ENCODE measurements at places on chromosomes 6 and 20.

- no peak for DNase-seq
These were observed 897 bp downstream of the CD2AP start for GRCh38 chr6:47478233-47479139.

DNA sequence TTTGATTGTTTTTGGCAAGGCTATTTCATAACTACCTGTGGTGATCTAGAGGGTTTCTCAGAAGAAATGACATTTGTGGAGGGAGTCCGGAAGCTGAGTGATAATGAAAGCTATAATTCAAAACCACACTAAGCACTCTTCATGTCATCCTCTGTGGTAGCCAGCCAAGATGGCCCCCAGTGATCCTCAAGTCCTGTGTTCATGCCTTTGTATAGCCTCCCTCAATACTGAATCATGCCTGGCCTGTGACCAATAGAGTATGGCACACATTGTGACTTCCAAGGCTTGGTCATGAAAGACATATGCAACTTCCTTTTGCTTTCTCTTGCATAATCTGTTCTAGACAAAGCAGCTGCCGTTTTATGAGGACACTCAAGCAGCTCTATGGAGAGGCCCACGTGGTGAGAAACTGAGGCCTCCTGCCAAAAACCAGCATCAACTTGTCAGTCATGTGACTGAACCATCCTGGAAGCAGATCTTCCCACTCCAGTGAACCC, 12.8 kb upstream of the DNAAF9 start:
- DNase-seq, result no peak

DNA sequence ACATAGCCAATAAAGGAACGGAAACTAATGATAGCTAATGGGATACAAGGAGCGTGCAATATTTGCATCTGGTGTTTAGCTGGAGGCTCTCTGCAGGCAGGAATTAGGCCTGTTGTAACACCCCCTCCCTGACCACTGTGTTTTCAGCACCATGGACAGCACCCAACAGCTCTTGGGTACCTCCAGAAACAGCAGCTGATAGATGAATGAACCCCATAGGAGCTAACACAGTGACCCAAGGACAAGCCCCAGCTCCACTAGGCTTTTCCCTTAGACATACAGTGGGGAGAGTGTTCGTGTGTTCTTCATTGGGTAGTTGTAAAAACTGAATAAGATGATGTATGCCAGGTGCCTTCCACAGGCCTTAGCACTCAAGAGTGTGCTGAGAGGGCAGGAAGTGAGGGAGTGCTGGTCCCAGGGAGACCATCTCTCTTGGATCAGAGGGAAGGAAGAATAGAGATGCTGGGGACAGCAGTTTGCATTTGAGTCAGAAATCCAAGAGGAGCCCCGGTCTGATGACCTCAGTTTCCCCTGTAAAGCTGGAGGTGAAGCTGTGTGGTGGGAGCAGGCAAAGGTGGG, 161.3 kb downstream of the PHACTR3 start:
- DNase-seq, result no peak

DNA sequence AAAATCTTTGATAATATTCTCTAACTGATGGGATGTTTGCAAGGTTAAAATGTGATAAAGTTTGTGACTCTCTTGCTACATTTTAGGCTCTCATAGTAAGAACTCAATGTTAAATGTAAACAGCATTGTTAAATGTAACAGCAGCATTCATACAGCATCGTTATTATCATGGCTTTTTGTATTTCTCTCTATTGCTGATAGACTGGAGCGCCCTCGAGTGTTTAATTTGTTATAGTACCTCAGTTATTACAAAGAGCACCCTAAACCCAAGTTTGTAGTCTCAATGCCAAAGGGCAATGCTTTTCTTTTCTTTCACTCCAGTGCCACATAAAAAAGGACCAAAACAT, 14.9 kb upstream of the TTPAL start:
- no peak for DNase-seq

DNA sequence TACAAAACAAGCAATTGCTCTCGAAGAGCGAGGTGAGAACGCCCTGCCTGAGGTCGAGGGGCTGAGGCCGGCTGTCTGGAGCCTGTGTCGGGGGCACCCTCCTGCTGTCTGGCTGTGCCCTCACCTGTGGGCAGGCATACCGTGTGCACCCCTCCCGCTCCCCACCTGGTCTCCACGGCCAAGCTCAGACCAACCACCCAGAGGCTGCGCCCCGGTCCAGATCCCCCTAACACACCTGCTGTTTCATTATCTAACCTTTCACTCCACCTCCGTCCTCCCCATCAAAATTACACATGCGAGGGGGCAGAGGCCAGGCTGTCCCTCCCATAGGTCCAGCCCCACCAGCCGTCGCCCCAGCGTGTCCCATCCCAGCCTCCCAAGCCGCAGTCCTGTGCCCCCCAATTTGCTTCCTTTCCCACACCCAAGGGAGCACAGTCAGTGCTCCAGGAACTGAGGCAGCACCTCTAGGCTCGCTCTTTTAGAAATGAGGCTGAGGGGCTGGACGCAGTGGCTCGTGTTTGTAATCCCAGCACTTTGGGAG, 35.2 kb downstream of the NTSR1 start:
- DNase-seq, result no peak

- DNase-seq, result peak; percentile 72
These were observed 31.9 kb downstream of the NTSR1 start for GRCh38 chr20:62740286-62741141.

DNA sequence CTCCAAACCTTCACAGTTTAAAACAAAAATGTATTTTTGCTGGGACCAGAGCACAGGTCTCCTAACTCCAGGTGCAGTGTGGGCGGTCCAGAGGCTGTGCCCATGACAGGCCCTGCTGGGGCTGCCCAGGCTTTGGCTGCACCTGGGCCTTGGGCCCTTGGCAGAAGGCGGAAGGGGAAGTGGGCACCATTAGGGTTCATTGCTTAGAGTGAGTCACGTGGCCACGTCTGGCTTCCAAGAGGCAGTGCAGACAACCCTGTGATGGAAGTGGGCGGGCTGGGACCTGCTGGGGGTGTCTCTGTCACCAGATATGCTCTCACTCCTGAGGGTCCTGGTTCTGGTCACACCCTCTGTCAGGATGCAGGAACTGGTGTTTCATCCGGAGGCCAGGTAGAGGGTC, 302.2 kb downstream of the QKI start:
- DNase-seq, result no peak

DNA sequence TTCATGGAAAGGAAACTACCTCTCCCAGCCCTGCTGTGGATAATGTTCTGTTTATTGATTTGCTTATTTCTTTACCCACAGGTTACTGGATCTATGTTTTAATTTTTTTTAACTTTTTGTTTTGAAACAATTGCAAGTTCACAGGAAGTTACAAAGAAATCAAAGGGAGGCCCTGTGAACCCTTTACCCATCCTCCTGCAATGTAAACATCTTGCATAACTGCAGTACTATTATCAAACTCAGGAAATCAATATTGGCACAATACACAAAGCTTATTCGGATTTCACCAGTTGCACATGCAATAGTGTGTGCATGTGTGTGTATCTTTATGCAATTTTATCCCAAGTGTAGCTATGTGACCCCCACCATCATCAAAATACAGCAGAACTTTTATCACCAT, 398.0 kb downstream of the BTBD3 start:
- no peak for DNase-seq
